ENCODE measurements at places on chromosomes 2 and 18.

GRCh38 chr2:224749136-224749535, 33.0 kb upstream of the CCDC195 start:
- no peak for DNase-seq

- no peak for DNase-seq
Measured at GRCh38 chr2:186977433-186978045, 128.6 kb upstream of the ZSWIM2 start.

DNA sequence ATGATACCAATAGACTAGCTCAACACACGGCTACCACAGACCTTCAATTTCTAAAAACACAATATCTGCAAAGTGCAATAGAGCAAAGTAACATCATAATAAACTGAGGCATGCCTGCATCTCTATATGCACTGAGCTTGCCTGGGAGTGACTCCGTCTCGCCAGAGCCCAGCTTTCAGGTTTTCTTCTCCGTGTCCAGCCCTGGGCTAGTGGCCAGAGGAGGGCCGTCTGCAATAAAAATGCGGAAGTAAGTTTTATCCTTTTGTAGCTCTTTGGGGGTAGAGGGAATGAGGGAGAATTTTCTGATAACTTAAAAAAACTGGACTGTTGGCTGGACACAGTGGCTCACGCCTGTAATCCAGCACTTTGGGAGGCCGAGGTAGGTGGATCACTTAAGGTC, 41.0 kb upstream of the GPR17 start:
- no peak for DNase-seq

DNA sequence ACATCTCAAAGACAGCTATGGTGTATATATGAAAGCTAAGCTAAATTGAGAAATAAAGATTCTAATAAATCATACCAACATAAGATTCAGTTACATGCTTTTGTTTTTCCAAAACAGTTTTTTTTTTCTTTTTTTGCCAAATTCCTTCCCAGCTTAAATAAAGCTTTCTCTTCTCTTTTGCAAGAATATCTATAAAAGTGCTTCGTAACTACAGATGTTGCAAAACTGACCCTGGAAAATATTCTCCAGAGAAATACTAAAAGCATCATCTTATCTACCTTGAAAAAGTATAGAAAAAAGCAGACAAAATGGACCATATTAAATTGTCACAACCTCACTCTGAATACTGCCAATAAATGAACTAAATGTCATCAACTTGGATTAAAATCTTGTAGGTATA, 38.7 kb downstream of the FANCL start:
- no peak for DNase-seq

- DNase-seq, result no peak
Measured at GRCh38 chr2:240921311-240921994, 15.3 kb downstream of the CROCC2 start.

GRCh38 chr2:159213296-159213695, 73.2 kb downstream of the WDSUB1 start:
- DNase-seq, result no peak

DNA sequence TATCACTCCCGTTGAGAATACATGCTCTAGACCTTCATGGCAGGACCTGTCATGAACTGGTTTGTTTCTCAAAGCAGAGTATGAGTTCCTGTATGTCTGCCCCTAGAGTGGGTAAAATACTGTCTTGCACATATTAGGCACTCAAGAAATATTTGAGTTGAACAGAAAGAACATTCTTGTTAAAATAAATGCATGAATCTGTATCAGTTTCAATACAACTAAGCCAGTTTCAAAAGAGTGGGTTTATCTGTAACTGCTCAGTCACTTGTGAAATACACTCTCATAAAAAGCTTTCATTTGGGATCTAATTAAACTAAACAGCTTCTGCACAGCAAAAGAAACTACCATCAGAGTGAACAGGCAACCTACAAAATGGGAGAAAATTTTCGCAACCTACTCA, 69.2 kb downstream of the RFTN2 start:
- no peak for DNase-seq

DNA sequence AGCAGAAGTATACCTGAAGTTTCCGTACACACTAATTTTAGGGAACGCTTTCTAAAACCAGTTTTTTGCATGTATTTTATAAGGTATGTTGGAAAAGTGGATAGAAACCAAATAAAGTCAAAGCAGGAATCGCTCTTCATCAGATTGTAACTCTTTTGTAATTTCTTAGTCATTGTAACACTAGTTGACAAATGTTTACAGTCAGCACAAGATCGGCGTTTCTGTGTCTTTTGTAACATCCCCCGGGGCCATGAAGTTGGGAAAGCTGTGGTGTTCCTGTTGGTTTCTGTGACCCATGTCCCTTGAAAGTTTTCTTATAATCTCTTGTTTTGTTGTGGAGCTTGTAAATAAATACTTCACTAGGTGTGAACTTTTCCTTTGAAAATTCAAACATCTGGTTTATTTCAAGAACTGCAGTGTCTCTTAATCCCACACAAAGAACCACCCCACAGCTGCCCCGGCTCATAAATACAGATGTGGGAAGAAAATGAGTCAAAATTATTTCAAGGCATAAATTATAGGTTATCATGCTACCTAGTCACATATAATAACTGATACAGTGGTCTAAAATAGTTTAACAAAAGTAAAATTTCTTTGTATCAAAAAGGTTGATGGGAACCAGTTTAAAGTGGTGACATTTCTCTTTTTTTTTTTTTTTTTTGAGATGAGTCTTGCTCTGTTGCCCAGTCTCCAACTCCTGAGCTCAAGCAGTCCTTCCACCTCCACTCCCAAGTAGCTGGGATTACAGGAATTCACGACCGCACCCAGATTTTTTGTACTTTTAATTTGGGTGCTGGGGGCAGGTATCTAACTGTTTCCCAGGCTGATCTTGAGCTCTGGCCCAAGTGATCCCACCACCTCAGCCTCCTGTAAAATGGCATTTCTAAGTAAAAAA, 751 bp upstream of the NMI start:
- DNase-seq, result no peak

GRCh38 chr2:127707890-127708648, 6.8 kb downstream of the SFT2D3 start:
- no peak for DNase-seq

GRCh38 chr2:144458541-144458940, 61.4 kb downstream of the ZEB2 start:
- no peak for DNase-seq

- no peak for DNase-seq
Measured at GRCh38 chr2:30147196-30147714, 448 bp downstream of the YPEL5 start.

- DNase-seq, result no peak
Measured at GRCh38 chr2:7210712-7211111, 293.5 kb downstream of the RNF144A start.

DNA sequence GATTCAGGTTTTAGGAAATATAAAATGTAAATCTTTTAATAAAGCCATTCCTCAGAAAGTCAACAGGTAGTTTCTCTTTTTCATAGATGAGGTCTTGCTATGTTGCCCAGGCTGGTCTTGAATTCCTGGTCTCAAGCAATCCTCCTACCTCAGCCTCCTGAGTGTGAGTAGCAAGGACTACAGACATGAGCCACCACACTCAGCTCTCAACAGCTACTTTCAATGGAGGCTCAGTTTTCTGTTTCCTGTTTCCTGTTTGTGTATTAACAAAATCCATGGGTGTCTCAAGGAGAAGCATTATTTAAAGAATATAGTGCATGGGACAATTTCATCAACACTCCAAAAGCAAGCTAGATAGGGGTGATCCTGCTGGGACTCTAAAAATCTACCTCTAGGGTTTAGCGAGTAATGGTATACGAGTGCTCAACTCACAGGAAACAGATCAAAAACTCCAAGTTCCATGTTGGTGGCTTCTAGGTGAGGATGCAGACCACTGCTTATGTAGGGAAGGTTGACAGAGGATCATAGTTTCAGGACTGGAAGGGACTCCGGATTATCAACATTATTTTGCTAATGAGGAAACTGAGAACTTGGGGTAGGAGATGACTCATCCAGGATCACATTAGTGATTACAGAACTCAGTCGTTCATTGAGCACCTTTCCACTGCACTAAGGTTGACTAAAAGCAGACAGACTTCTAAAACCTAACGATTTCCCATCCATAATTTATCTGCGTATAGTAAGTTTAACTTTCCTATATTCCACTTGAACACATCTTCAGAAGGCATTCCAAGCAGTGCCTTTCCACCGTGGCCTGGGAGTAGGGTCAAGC, 61.7 kb upstream of the WIPF1 start:
- no peak for DNase-seq

DNA sequence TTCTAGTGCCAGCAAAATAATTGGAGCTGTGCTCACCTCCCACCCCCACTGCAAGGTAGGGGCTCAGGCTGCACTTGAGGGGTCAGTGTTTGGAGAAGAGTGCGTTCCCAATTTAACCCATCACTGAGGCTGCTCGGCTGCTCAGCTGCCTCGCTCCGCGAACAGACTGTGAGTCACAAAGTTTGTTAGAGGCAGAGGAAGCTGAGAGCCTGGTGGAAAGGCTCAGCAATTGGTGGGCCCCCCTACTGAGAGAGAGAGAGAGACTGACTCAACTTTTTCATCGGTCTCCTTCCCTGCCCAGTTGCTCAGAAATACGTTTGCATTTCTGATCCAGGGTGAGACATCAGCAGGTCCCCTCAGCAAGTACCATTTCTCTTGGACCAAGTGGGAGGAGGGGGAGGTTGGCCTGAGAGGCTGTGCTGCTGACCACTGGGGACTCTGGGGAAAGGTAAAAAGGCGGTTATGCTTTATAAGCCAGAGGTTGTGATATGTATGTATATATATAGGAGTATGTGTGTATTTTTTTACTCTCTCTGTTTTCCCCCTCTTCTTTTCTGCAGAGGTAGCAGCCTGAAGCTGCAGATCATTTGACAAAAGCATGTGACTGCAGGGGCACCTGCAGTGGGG, 1.5 kb downstream of the EFR3B start:
- no peak for DNase-seq

DNA sequence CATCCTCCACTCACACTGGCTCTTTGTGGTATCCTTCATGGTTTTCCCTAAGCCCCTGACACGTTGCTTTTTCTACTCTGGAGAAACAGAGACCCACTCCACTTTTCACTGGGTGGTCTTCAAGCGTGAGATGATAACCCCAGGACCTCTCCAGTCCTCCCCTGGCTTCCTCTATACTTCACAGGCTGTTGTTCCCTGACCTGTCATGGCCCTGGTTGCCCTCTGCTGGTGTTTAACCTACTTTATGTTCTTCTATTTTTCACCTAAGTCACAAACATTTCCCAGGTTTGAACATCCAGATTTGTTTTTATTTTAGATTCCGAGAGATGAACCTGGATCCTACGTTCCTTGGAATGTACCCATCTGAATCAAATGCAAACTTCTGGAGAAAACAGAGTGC, 84.5 kb downstream of the AOX1 start:
- DNase-seq, result no peak

DNA sequence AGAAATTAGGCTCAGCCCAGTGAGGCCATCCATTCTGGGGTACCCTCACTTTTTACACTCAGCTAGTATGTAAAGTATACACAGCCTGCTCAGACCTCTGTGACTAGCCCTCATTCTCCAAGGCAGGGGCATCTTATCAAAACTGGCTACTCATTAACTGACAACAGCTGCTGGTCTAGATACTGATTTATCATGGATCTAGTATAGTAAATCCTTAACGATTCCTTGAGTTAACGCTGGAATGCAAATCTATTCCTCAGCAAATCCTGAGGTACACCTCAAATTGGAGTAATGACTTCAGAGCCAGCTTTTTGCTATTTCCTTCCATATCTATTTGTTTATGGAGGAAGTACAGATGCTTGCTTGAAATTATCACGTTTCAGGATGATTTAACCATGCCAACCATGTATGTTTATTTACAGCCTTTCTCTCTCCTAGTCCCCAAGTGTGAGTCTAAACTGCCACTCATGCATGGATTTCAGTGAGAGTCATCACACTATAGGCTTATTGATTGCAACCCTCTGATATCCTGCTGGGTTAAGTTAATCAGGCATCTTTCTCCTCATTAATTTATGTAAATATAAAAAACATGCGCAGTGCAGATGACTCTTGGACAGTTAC, 70.2 kb upstream of the DOK6 start:
- DNase-seq, result no peak

DNA sequence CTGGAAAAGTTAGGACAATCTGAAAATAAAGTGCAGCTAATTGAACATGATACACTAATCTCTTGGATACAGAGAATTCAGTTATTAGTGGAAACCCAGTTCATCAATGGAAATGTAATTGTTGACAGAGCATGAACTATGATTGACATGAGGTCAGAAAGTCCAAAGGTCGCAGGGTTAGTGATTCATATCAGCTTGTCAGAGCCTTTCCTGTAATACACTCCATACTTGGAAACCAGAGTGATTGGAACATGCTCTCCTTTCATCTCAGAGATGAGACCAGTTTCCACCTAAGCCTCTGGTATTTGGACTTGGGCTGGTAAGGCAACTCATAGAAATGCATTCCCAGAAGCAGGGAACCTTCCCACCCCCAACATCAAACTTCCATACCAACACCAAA, 8.5 kb upstream of the NCKAP5 start:
- no peak for DNase-seq

DNA sequence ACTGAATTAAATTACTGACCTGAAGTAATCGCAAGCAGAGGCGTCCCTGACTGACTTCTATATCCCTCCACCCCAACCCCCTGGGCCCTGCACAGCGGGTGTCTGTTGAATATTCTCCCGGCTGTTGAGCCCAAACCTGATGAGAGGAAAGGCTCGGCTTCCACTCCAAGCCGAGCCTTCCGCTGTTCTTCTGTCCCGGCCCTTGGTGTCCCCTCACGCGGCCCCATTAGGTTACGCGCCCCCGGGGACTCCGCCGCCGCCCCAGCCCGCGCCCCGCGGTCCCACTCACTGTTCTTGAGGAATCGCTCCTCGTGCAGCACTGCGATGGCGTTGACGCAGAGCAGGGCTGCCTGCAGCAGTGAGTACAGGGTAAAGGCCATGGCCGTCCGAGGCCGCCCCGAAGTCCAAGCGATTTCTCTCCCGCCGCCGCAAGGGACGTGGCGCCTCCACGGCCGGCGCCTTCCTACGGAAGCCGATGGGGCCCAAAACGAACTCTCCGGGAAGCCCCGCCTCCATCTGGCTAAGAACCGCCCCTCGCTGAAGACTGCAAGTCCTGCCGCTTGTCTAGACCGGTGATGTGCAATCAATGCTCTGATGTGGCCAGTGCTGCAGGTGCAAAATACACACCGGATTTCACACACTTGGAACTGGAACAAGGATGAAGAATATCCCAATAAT, at the start of gene IER3IP1:
Gene IER3IP1, minus strand, starts transcription at position 467 of the 678 bp plus-strand sequence. Its CDS starts 87 bp downstream, at position 380.
- peak; percentile 81 for DNase-seq
